Activated T-helper 17 cell treated with anti-CD3 and anti-CD28 coated beads, Interleukin-2, amount 50 U/mL, for 72 hours (primary cell): ENCODE measurements at places on chromosomes 3 and 15. TPM values are rescaled to one million over a fixed set of nuclear protein-coding genes. Genes with fewer than 3 reads are reported as not detected.

MORC1 gene
- 0.11 TPM for total RNA-seq

GATM gene
- 1.7 TPM for total RNA-seq

PLA2G4D gene
- not detected for total RNA-seq

DUOXA2 gene
- total RNA-seq = 0.13 TPM

ERICH6 gene
- 0.21 TPM for total RNA-seq
